ENCODE measurements at places on chromosomes 12 and 14.

GRCh38 chr12:49364989-49365388 is 2.3 kb upstream of the SPATS2 start:
- no peak for DNase-seq

GRCh38 chr14:103767336-103767894 is 51.8 kb downstream of the ZFYVE21 start:
- DNase-seq = no peak

DNA sequence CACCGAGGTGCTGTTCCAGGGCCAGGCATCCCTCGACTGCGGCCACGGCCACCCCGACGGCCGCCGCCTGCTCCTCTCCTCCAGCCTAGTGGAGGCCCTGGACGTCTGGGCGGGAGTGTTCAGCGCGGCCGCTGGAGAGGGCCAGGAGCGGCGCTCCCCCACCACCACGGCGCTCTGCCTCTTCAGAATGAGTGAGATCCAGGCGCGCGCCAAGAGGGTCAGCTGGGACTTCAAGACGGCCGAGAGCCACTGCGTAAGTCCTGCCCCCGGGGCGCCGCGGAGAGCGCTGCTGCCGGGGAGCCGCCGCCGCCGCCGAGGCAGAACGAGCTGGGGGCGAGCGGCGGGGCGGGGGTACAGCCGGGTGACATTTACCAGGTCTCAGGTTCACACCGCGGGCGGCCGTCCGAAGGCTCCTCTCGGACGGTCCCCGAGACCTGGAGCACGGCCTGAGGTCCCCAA is 1.4 kb downstream of the PLXNC1 start:
- DNase-seq = no peak

GRCh38 chr12:51677284-51677968 is 86.4 kb downstream of the SCN8A start:
- DNase-seq = no peak

DNA sequence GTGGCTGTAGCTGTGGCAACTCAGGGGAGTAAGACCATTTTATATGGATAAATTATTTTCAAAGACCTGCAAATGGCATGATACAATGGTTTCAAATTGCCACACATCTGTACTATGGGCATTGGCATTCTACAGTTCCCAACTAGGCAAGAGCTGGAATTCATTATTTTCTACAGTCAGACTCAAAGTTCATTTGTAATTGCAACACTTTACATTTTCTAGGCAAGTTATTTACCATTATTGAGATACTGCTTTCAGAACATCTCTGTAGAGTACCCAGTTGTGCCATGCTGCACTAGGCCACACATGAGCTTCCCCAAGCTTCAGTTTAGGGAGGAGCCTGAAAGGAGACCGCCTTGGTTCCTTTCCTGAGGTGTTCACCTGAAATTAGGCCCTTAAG is 8.0 kb upstream of the ATG14 start:
- no peak for DNase-seq

- no peak for DNase-seq
Measured at GRCh38 chr12:52323001-52323400, 1.8 kb upstream of the KRT83 start.

DNA sequence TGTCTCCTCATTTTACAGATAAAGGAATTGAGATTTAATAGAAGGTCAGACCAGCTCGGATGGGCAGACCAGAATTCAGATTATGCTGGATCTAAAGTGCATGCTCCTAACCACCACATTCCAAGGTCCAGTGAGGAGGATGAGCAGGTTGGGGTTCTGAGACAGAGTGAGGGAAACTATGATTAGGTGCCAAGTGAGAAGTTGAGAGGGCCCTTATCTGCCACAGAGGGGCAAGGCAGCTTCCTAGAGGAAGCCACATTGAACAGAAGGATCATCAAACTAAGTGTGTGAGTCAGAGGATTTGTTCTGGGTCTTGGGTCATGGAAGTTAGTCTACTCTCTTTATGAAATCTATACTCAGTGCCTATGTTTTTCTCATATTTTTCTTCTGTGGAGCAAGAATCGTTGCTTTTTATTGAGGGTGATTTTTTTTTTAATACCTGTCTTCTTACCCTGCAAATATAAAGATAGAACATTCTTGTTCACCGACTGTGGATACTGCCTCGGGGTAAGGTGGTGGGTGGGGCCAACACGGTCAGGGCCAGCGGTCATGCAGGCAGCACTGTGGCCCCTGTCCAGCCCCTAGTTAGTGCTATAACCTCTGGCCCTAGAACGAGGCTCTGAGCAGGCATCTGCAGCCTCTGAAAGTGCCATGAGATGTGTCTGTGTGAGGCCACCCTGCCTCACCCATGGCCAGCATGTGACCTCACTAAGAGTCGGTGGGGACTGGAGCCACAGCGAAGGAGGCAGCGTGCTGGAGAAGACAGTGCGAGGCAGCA is 55.6 kb upstream of the PTHLH start:
- no peak for DNase-seq

DNA sequence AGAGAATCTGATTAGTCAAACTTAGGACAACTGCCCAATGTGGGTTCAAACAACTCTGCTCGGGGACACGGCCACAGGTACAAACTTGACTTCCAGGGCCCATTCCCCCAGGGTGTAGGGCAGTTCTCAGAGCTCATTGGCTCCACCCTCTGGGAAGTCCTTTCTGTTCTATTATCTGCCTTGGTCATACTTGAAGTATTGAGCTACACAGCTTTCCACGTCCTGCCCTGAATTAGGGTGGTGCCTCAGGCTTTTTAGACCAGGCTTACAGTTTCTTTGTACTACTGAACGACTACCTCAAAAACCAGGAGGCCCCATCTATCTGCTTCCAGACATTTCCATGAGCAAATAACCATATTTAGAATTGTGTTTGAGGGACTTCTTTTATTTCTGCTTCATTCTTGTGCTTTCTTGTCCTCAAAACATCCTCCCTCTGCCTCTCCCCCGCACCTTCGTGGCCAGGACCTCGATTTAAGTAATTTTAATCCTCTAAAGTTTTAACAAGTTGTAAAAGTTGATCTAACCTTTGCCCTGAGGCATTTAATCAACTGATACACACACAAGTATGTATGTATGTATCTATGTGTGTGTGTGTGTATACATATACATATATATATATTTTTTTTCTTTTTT is 281.7 kb upstream of the AMIGO2 start:
- peak; percentile 7 for DNase-seq

- no peak for DNase-seq
Measured at GRCh38 chr12:32336261-32336660, 63.1 kb upstream of the FGD4 start.

- DNase-seq = no peak
Measured at GRCh38 chr14:56585461-56586084, 6.0 kb downstream of the TMEM260 start.

GRCh38 chr12:24797901-24798300 is 151.0 kb downstream of the BCAT1 start:
- no peak for DNase-seq

DNA sequence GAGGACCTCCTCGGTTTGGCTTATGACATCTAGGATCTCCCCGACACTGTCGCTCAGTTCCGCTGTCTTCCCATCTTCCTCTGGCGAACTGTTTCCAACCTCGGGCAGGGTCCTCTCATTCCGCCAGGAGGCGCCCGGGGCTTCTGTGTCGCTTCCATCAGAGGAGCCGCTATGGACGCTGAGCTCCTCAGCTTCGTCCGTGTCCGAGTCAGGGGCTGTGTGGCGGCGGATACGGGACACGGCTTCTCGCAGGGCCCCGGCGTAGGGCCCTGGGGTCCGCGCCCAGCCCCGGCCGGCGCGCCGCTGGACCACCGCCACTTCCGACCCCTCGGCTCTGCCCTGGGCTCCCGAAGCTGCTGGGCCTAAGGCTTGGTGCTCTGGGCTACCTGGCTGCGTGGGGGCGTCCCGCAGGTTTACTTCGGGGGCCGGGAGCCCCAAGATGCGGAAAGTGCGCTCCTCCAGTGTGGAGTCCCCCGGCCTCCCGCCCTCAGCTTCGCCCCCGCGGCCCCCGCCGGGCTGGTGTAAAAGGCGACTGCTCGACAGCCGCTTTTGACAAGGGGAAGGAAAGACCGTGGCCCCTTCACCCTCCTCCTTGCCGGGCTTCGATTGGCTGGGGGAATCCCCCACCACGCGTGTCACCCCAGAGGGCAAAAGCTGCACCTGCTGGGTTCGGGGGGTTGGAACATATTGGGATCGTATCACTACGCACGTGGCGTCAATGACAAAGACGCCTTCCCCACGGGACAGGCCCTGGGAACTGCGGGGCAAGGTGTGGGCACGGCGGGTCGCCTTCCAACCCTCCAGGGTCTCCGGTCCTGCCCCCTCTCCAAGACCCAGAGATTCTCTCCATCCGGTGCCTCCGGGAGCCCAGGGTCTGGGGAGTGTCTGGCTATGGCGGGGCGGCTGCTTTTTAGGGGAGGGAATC is 2.1 kb downstream of the DDN start:
- peak; percentile 73 for DNase-seq

GRCh38 chr12:109728921-109729320 is 15.3 kb downstream of the FAM222A start:
- DNase-seq = no peak

GRCh38 chr12:106412563-106412962 is 55.0 kb downstream of the POLR3B start:
- no peak for DNase-seq

DNA sequence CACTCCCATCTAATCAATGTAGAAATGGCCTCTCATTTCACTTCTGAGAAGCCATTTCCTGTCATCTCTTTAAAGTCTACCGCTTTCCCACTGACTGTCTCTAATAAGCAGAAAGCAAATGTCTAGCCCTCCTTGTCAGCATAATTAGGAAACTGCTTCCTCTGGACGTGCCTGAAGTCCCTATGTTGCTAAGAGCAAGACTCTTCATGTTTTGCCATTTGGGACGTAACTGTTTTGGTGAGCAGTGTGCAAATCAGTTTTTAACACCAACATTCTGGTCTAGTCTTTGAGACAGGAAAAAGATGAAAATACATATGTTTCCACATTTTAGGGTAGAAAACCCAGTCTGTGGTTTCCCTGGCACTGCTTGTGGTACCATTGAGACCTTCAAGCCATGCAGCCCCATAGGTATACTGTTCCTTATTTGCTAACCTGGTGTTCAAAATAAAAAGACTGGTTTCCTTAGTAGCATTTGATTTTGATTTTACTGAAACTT is 22.2 kb downstream of the IFNG start:
- no peak for DNase-seq

- DNase-seq = no peak
Measured at GRCh38 chr14:72305561-72305960, 373.3 kb downstream of the RGS6 start.

DNA sequence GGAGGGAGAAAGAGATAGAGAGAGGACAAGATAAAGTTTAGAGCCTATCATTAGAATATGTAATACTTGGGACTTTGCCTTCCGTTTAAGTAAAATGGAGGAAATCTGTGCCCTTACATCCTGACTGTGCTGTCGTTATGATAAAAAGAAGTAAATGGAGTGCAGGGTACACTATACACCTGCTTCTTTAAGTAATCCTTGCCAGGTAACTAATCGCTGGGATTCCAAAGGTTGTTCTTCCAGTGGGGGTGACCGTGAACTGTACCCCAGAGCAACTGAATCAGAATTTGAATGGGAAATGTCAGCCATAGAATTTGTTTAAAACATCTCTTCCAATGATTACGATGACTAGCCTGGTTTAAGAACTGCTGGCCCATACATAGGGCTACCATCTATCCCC is 126.1 kb upstream of the EEA1 start:
- no peak for DNase-seq

GRCh38 chr12:68749443-68749842 is 3.5 kb downstream of the SLC35E3 start:
- DNase-seq = no peak

DNA sequence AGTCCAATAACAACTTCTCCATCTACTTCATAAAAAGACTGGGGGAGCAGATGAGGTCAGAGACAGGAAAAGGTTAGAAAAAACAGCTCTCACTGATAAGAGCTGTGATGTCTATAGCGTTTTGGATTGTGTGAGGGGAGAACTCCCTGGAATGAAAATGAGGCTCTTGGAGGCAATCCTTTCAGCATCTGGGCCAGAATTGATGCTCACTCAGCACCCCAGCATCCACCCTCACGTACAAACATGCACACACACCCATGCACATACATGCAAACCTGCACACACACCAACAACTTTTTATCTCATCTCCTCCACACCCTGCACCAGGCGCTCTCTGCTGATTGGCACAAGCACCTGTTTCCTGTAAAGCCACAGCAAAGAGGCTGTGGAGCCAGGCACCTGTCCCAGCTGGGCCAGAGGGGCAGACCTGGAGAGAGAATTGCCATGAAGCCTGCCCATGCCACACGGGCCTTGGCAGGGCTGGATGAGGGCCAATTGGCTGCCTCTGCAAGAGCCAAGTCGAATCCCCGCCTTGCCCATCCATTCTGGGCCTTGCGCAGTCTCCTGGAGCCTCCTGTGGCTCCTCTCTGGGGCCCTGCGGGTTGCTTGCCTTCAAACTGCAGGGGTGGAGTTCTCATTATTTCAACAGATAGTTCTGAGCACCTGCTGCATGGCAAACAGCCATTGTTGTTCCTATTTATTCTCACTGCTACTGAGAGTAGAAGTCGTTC is 53.1 kb downstream of the SYNE3 start:
- peak; percentile 22 for DNase-seq

DNA sequence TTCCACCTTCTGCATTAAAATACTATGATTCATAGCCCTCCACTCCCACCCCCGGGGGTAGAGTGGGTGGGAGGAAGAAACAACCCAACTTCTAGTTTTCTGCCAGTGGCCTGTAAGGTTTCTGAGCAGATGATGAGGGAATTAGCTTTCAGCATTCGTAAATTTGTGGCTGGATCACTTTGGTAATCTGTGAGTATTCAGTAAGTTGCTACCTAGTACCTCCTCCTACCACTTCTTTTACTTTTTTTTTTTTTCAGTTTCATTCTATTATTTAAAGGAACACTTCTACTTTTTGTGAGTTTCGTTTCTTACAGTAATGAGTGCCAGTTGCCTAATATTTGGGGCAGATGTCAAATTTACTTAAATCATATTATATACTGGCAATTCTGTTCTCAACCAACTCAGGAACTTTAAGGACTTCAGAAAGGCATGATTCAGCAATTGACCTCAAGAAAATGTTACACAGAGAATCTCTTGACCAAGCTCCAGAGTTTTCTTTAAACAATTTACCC is 42.4 kb upstream of the EMP1 start:
- DNase-seq = no peak

DNA sequence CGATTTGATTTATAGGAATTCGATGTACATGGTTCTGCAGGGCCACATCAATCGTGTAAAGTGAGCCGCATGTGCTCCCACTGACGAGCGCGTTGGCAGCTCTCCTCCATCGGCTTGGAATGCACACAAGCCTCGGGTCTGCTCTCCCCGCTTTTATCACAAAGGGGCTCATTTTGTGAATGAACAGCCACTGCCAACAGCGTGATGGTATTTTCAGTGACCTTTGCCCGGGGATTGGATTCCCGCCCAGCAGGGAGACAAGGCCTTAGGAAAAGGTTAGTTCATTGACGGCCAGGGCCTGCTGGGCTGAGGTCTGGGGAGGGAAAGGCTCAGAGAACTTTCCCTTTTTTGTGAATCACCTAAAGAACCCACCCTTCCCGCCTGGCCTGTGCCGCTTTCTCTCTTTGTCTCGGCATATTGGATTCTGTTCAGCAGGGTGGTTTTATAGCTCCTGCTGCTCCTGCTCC is 232.1 kb downstream of the MSRB3 start:
- no peak for DNase-seq

Data from hematopoietic multipotent progenitor cell treated with erythropoietin and hydrocortisone succinate and interleukin-3 and kit ligand, for 15 days (in vitro differentiated cells).